ENCODE measurements at places on chromosomes 7 and 10.

DNA sequence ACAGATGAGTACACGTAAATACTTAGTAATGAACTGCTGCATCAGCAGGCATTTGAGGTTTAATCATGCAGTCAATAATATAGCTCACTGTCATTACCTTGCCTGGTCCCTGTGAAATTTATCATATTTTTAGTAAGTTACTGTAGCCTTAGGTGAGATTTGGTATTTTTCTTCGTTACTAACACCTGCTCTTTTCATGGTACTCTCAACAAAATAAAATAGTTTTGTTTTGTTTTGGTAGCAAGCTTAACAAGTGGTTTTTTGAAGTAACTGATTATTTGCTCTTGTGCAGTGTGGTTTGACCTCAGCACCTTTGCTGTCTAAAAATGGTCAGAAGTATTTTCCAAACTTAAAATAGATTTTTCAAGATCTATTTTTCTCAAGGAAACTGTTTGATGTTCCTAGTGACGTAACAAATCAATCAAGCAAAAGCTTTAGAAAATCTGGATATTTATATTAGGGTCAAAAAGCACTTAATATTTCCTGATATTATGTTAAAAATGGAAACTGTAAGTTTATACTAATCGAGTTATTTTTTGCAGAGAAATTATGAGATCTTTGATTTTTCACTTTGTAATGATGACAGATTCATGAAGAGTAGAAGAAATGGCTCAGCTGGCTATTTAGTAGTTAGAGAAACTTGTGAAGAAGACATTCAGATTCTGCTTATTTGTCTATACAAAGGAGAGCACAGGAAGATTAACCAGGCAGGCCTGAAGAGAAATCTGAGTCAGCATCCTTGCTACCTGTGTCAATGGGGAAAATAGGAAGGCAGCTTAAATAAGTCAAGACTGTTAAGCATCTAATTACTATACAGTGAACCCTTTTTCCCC is 21.0 kb upstream of the RPA3 start:
- no peak for DNase-seq
- H3K36me3 ChIP-seq: no peaks in the 10 kb centered on the region
- no peak overlapping the region for H3K27ac ChIP-seq
- no peaks in the 10 kb centered on the region for H3K27me3 ChIP-seq

DNA sequence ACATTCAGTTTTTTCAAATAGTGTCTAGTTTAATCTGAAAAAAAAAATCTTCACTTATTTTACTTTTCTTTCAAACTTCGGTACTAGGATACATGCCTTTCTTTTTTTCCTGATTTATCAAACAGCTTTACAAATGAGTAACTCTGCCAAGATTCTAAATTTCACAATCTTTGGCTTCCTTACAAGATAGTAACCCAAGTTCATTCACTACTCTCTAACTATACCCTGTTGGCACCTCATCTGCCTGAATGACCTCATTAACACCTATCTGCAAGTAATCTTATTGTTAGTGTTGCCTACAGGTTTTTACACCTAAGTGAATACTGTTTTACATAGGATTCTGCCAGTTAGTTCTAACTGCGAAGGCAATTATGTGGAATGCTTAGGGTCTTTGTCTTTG is 159.8 kb downstream of the FOXP2 start:
- H3K4me3 ChIP-seq: no peak overlapping the region
- no peaks in the 10 kb centered on the region for H3K36me3 ChIP-seq
- no peaks in the 10 kb centered on the region for H3K4me1 ChIP-seq
- DNase-seq: no peak

GRCh38 chr7:159036916-159037605 is 107.6 kb downstream of the VIPR2 start:
- H3K27ac ChIP-seq: no peak overlapping the region
- H3K4me3 ChIP-seq: no peak overlapping the region
- no peak for DNase-seq
- no peaks in the 10 kb centered on the region for H3K27me3 ChIP-seq
- peaks cover 2% of the 10 kb centered on the region for H3K4me1 ChIP-seq

DNA sequence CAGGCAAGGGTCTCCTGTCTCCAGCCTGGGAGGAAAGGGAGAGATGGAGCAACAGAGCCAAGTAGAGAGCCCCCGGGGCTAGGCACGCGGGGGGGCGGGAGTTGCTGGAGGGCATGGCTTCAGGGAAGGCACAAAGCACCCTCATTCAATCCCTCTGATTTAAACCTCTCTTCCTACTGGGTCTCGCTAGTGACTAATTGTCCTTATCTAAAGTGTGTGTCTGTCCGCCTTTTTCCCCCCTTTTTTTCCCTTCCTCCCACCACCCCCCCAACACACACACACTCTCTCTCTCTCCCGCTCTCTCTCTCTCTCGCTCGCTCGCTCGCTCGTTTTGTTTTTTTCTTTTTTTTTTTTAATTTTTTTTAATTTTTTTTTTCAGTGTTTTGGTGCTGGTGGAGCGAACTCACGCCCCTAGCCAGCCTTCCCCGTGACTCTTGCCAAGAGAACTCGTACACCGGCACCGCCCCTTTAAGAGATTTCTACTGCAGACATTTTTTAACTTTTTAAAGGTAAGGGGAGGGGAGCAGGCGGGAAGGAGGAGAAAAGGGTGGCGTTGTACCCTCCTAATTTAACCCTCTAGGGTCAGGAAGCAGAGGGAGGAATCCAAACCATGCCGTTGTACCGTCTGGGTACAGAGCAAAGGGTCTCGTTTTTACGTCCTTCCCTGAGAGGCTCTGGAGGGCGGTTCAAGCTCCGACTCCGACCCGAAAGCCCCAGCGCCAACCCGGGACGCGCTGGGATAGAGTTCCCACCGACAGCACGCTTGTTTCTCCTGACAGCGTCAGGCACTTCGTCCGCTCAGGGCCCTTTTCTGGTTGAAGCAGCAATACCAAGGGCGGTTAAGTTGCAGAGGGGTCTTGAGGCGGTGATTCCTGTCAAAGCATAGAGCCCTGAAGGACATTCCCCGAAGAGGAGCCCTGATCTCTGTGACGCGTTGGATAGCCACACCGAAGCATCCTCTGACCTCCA is at the start of gene HPSE2:
HPSE2 (minus strand) TSS at position 195 of the 969 bp plus-strand sequence.
- H3K27ac ChIP-seq: peak within 1 kb of the TSS; percentile 21
- peaks cover 75% of the 10 kb centered on the region for H3K27me3 ChIP-seq
- H3K4me3 ChIP-seq: no peak within 1 kb of the TSS
- no peak for DNase-seq
- peaks cover 11% of the 10 kb centered on the region for H3K4me1 ChIP-seq

DNA sequence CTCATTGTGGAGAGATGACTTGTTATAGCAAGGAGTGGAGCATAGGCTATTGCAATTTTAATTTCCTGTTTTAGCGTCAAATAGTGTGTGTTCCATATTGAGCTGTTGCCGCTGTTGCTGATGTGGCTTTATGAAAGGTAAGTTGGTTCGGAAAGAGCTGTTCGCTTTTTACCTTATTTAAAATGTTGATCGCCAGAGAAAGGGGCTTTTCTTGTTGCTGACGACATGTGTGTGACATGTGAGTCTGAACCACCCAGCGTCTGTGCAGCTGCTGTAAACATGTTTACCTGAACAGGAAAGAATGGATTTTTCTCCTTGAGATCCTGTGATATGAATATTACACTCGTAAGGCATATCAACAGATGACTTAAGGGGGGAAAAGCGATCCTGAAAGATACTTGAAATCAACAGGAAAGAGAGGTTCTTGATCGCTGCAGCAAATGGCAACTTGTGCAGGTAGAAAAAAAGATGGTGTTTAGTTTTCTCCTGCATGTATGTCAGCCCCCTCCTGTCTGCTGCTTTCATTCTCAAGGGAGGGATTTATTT is 2.5 kb downstream of the ZEB1 start:
- H3K27me3 ChIP-seq: no peaks in the 10 kb centered on the region
- peaks cover 42% of the 10 kb centered on the region for H3K4me1 ChIP-seq
- H3K4me3 ChIP-seq: peak overlapping the region; percentile 96
- peak overlapping the region; percentile 92 for H3K27ac ChIP-seq
- peak; percentile 77 for DNase-seq

GRCh38 chr10:46019177-46019528 is 11.3 kb downstream of the NCOA4 start:
- peaks cover 25% of the 10 kb centered on the region for H3K36me3 ChIP-seq
- no peak for DNase-seq
- no peaks in the 10 kb centered on the region for H3K27me3 ChIP-seq
- no peak overlapping the region for H3K27ac ChIP-seq
- no peak overlapping the region for H3K4me3 ChIP-seq
- H3K4me1 ChIP-seq: peaks cover 44% of the 10 kb centered on the region

GRCh38 chr10:47408606-47409005 is 24.5 kb upstream of the ZNF488 start:
- no peak overlapping the region for H3K27ac ChIP-seq
- no peaks in the 10 kb centered on the region for H3K4me1 ChIP-seq
- no peak for DNase-seq
- no peak overlapping the region for H3K4me3 ChIP-seq
- no peaks in the 10 kb centered on the region for H3K36me3 ChIP-seq

- no peaks in the 10 kb centered on the region for H3K27me3 ChIP-seq
- H3K36me3 ChIP-seq: no peaks in the 10 kb centered on the region
- no peak for DNase-seq
- H3K27ac ChIP-seq: peak overlapping the region; percentile 84
- peaks cover 27% of the 10 kb centered on the region for H3K4me1 ChIP-seq
Observed at GRCh38 chr10:30812018-30812851, 182.7 kb upstream of the LYZL2 start.

DNA sequence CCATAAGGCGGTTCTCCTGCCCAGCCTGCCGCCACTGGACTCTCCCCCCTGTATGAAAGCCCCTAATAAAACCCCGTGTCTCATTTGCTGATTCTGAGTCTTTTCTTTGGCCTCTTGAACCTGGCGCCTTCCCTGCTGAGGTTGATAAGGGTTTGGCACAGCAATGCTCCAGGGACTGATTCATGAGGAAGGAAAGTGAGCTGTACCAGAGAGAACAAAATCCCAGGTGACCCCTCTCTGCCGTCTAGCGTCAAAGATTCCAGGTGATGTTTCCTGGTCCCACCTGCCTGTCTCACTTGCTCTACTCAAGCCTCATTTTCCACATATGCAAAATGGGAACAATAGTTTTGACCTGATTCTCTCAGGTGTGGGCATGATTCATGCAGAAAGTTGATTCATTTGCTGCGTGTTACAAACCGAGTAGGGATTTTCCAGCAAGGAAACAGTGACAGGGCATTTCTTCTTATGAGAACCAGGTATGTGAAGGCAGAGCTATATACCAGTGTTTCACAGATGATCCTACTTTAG is 730.6 kb upstream of the IGFBP3 start:
- no peak overlapping the region for H3K4me3 ChIP-seq
- peak; percentile 30 for DNase-seq

GRCh38 chr7:6430271-6430940 is 17.3 kb downstream of the DAGLB start:
- H3K27ac ChIP-seq: no peak overlapping the region
- peaks cover under 1% of the 10 kb centered on the region for H3K4me1 ChIP-seq
- no peak for DNase-seq
- no peaks in the 10 kb centered on the region for H3K27me3 ChIP-seq

GRCh38 chr10:95963202-95963990 is 55.6 kb downstream of the CC2D2B start:
- H3K36me3 ChIP-seq: peaks cover 4% of the 10 kb centered on the region
- DNase-seq: peak; percentile 58

- H3K27me3 ChIP-seq: no peaks in the 10 kb centered on the region
- H3K4me3 ChIP-seq: no peak overlapping the region
- peaks cover 13% of the 10 kb centered on the region for H3K4me1 ChIP-seq
- H3K27ac ChIP-seq: no peak overlapping the region
- no peak for DNase-seq
Observed at GRCh38 chr7:37191797-37192196, 256.9 kb downstream of the ELMO1 start.

- no peak overlapping the region for H3K4me3 ChIP-seq
- H3K4me1 ChIP-seq: peaks cover 28% of the 10 kb centered on the region
- H3K27me3 ChIP-seq: no peaks in the 10 kb centered on the region
- peaks cover 81% of the 10 kb centered on the region for H3K36me3 ChIP-seq
Observed at GRCh38 chr7:36868727-36869411, 144.6 kb upstream of the AOAH start.

- no peaks in the 10 kb centered on the region for H3K27me3 ChIP-seq
- no peak overlapping the region for H3K27ac ChIP-seq
Observed at GRCh38 chr7:50220273-50220672, 84.2 kb upstream of the IKZF1 start.

GRCh38 chr7:434891-435629 is 84.6 kb downstream of the PDGFA start:
- no peak overlapping the region for H3K27ac ChIP-seq
- no peaks in the 10 kb centered on the region for H3K27me3 ChIP-seq
- peaks cover 2% of the 10 kb centered on the region for H3K4me1 ChIP-seq
- no peak for DNase-seq
- no peaks in the 10 kb centered on the region for H3K36me3 ChIP-seq

DNA sequence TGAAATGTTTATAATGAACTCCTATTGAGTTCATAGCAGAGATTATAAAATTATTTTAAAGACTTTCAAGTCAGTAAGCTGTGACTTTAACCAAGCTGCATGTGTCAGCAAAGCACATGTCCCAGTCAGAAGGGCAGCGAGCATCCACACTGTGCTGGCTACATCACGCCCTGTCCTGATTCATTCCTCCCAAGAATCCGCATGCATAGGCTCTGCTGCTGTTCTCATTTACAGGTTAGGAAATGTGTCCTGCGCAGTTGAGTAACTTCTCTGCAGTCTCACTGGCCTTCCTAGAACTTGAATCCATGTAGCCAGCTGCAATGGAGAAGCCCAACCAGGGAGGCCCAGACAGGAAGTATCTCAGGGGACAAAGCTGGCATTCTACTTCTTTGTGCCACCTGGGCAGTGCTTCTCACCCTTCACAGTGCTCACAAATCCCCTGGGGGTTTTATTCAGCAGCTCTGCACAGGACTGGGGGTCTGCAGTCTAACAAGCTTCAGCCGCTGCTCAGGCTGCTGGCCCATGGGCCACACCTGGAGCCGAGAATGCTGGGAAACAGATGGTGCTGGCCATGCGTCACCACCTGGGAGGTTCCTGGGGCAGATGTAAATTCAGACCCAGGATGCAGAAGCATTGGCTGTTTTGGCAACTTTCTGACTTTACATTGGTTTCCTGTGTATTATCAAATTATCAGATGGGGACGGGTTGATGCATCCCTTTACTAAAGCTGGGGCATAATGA is 192.8 kb upstream of the GDF10 start:
- H3K27ac ChIP-seq: no peak overlapping the region
- H3K36me3 ChIP-seq: no peaks in the 10 kb centered on the region
